ENCODE measurements at places on chromosomes 16 and 17.

DNA sequence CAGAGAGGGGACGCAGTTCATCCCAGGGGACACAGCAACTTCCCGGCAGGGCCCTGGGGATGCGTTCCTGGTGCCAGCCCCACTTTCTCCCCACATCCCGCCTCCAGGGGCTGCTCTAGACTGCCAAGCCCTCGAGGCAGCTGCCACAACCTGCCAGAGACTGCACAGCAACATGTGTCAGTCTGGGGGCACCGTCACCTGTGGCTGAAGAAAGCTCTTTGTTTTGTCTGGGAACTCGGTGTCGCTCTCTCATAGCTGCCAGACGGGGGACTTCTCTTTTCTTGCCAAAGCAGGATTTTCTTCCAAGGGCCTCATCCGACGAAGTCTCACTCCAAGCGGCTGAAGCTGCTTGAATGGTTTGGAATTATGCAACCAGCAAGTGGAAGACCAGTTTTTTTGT is 43.7 kb downstream of the COTL1 start:
- peak; percentile 48 for DNase-seq

DNA sequence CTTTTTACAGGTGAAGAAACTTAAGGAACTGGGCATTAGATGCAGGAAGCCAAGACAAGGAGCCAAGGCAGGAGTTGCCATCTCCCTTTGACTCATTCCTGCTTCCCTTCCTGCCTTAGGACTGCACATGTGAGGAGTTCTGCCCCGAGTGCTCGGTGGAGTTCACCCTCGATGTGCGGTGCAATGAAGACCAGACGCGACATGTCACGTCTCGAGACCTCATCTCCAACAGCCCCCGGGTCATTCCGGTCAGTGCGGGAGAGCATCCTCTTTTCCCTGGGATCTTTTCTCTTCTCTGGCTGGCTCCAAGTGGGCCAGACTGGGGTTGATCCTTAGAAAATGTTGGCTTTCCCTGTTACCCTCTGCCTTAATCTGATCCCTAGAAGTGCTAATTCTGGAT is 6.6 kb downstream of the POLR2C start:
- no peak for DNase-seq

DNA sequence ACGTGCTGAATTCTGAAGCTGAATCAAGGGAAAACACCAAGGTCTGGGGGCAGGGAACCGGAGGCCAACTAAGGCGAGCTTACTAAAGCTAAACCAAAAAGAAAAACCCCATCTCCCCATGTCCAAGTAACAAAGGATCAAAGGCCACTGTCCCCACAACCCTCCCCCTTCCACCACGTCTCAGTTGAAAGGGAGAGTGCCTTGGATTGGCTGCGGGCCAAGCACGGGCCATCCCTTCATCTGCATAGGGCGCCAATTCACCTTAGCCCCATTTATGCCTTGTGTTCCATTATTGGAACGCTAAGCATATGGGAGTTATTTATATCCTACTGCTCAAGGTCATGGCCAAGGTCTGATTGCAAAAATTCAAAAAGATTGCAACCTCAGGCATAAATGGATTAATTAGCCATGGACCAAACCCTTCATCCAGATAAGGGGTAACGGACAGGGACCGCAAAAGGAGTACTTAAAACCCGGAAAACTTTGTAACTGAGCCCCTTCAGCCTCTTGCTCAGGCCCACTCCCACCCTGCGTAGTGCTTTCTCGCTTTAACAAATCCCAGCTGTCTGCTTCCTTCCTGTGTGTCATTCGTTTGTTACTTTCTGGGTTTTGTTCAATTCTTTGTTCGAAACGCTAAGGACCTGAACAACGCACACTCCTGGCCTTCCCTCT is 740 bp upstream of the ATP6V0D1 start:
- no peak for DNase-seq

DNA sequence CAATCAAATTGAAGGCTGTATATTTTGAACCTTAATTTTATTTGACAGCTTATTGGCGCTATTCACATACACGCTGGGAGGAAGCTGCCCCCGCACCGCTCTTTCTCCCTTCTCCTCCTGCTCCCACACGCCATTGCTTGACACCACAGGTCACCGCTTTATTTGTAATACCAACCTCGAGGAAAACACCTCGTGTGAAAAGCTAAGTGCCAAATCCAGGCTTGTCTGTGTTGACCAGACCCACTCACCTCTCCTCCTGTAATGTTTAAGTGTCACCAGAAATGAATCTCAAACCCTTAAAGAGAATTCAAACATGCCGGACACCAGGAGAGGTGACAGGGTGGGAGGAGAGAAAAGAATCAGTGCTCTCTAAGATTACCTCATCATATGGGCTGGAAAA is 331.4 kb downstream of the GRIN2A start:
- DNase-seq = no peak

DNA sequence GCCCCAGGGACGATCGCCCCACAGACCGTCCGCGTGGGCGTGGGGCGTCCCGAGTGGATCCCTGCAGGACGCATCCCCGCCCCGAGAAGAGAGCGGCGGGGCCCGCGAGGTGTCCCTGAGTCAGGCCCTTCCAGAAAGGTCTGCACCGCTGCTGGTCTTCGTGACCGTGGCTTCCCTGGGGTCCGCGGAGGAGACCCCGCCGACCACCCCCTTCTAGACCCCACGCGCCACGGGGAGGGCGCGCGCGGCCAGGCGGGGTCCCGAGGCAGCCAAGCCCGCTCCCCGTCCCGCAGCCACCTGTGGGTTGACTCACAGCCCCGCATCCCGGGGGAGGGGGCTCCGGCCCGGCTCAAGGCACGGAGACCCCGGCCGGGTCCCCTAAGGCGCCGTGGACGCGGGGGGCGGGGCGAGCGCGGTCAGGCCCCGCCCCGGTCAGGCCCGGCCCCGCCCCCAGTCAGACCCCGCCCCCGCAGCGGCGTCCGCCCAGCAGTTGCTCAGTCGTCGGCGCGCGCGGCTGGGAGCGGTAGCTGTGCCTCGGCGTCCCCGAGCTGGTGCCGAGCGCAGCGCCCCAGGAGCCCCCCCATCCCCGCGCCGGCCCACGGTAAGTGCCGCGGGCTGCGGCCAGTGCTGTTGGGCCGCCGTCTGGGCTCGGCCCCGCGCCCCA is at the start of gene BAIAP3:
BAIAP3 (plus strand) TSS at position 497 of the 664 bp plus-strand sequence. CDS start 4,905 bp downstream, outside the sequence.
- DNase-seq = no peak

- DNase-seq = no peak
Observed at GRCh38 chr17:62859146-62859545, 51.0 kb upstream of the MARCHF10 start.

GRCh38 chr17:59372138-59372751 is 40.8 kb downstream of the YPEL2 start:
- DNase-seq = no peak

DNA sequence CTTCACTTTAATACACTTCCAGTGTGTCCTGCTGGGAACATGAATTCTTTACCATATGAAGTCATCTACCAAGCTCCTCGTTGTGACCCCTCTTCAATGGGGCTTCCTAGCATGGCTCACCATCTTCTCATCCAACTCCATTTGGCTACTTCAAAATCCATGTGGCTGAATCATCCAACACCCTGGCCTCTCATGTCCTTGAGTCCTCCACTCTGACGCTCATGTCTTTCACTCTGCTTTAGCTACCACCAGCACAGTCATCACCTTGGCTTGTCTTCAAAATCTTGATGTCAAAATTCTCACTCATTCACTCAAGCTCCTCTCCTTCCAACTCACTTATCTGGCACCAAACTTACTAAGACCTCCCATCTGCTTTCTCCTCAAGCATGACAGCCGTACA is 35.8 kb downstream of the AMFR start:
- no peak for DNase-seq

DNA sequence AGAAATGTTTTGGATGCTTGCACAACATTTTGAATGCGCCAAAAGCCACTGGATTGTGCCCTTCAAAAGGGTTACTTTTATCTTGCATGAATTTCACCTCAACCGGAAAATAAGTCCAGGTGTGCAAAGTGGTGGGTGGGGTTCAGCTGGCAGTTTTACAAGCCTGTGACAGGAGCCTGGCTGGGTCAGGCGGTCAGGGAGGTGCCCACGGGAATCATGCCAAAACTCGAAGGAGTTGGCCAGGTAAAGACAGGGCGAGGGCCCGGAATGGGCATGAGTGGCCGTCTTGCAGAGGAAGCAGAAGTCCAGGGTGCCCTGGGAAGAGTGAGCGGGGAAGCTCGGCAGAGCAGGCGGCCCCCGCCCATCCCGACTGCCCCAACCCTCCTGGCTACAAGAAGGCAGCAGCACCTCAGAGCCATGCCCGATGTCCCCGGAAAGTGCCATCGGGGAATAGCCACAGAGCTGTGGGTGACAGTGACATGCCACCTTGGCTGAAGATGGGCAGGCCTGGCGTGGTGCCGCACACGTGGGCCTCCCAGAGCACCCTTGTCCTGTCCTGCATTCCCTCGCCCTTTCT is 19.1 kb upstream of the CACNG1 start:
- no peak for DNase-seq

DNA sequence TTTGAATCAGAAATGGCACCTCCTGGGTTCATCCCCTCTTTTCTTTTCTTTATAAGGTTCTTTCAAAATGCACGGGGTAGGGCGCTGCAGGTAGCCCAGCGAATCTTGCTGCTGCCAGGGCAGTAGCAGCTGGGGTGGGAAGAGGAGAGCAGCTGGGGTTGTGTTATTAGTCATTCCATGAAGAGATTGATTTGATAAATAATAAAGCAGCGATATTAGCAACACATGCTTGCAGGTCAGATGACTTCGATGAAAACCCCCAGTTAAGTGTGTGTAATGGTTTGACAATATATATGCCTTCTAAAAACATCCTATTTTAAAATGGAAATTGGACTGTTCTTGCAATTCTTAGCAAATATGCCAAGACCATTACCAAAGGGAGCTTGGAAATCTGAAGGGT is 200.7 kb downstream of the CCDC182 start:
- DNase-seq = no peak

DNA sequence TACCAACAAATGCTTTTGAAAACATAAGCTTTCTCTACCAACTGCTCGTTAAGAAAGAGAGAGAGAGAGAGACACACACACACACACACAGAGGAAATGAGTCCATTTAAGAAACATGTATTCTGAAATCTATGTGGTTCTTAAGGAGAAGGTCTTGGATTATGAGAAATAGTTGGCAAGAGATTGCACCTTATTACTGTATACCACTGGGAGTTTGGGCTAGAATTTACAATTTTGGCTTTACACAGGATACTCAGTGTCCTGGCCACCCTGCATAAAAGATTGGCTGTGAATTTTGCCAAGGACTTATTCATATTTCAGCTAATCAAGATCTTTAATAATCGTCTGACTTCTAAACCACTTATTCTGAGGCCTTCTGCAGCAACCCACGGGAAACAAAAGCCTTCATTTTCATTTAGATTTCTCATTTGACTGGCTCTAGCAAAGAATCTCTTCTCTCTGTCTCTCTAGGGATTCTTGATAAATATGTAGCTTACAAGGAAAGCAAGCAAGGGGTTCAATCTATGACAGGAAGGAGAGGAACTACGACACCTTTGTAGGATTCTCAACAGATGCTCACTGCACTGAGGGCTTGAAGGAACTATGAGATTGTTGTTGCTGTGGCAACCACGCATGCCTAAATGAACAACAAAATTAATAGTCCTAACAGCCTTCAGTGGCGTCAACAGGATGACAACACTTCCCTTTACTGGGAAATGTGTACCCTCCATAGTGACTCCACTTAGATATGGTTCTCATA is 75.3 kb upstream of the GNAO1 start:
- peak; percentile 51 for DNase-seq

GRCh38 chr17:40427002-40427491 is 9.4 kb upstream of the TOP2A start:
- DNase-seq = no peak

DNA sequence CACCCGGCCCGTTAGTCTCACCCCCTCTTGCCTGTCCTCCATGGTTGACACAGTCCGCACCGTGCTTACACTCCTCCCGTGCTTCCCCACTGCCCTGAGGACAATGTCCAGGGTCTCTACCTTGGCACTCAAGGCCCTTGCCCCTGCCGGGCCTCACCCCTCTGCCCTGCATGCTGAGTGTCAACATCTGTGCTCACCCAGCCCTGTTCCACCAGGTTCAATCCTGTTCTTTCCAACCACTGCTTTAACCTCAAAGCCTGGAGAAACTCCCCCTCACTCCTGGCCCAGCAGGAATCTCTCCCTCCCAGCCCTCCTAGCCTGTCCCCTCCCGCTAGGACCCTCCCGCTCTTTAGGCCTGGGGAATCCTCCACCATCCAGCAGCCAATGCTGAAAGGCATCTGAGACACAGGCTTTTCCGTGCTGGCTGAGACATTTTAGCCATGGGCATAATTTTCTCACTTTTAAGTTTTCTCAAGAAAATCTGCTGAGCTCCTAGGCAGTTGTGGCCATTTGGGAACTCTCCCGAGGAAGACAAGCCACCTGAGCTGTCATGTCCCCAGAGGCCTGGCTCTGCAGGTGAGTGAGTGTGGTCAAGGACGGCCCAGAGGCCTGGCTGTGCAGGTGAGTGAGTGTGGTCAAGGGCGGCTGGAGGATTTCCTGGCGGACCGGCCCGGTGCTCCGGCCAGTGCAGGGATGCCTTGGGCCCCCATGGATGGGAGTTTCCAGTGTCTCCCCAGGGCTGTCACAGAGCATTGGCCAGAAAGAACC is 10.8 kb upstream of the P2RX1 start:
- no peak for DNase-seq

DNA sequence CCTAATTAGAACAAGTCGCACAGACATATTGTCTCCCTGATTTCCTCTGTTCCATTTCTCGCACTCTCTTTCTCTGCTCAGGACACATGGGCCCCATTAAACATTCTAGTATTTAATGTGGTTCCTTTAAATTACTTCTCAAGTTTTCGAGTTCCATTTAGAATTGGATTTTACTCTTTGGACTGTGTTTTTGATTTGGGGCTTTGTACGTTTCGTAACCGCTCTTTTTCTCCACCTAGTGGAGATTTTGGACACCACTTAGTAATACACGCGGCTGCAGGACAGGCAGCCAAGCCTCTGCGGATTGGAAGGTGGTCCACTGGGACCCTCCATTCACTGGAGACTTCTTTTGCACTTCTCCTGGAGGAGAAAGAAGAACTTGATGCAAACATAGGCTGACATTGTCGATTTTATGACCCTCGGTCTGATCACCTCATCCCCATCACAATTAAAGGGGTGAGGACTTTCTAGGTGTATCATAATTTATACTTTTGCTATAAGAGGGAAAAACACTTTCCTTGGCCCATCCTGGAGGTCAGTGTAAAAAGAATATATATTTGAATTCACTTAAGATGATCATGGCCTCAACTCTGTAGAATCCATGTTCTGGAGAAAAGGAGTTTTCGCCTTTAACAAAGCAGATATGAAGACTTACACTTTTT is 85.7 kb downstream of the NOG start:
- no peak for DNase-seq
